ENCODE measurements at places on chromosomes 2 and 18.

GRCh38 chr2:221602938-221603337 lies 30.8 kb upstream of the EPHA4 start:
- DNase-seq, result no peak

GRCh38 chr2:1458432-1458831 lies 45.2 kb downstream of the TPO start:
- DNase-seq, result no peak

GRCh38 chr18:23921716-23922285 lies 92.8 kb upstream of the TTC39C start:
- no peak for DNase-seq

DNA sequence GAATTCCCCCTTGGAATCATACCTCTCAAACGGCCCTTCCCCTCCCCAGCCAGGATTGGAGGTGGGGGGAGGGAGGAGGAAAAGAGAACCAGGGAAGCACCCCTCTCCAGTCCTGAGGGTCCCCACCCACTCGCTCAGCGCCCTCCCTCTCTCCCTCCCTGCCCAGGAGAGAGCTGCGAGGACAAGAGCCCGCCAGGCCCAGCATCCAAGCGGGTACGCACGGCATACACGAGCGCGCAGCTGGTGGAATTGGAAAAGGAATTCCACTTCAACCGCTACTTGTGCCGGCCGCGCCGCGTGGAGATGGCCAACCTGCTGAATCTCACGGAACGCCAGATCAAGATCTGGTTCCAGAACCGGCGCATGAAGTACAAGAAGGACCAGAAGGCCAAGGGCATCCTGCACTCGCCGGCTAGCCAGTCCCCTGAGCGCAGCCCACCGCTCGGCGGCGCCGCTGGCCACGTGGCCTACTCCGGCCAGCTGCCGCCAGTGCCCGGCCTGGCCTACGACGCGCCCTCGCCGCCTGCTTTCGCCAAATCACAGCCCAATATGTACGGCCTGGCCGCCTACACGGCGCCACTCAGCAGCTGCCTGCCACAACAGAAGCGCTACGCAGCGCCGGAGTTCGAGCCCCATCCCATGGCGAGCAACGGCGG lies 14.4 kb downstream of the HOXD3 start:
- no peak for DNase-seq

DNA sequence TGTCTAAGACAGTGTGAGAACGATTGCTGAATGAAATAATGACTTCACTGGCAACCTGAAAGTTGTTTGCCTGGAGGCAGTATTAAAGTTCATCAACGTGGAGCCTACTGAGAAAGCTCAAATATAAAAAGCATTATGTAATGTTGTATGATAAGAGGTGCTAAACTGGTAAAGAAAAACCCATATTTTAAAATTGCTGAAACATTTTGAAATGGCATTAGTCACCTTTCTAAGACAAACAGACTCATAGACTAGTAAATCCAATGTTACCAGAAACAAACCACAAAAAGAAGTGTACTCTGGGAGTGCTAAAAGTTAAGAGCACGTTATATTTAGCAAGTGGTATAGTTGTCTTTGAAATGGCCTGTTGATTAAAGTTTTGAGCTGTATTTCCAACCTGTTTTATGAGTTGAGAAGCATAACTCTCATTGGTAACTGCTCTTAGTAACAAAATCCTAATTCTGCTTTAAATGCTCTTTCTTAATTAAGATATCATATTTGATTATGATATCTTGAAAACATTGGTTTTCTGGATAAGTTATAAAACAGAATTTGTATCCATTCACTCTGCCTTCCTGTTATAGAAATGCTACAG lies 62.7 kb downstream of the CYP1B1 start:
- no peak for DNase-seq

DNA sequence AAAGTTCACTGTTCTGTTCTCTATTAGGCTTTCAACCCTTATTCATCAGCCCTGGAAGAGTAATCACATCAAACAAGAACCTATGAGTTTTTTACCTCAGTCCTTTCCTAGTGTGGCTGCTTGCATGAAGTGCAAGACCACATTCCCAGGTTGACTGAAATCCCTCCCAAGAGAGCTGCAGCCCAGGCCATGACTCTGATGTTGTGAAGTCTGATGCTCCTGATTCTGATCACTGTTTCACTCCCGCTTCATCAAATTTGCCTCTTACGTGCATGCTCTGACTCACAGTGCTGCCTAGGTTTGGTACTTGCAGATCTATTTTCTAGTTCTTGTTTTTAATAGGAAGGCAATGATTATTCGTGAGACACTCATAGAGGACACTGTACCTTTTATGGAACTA lies 58.2 kb upstream of the DSEL start:
- no peak for DNase-seq

GRCh38 chr18:50610349-50610748 lies 50.5 kb downstream of the MAPK4 start:
- no peak for DNase-seq

GRCh38 chr2:197182668-197183067 lies 127.9 kb downstream of the ANKRD44 start:
- DNase-seq, result no peak

DNA sequence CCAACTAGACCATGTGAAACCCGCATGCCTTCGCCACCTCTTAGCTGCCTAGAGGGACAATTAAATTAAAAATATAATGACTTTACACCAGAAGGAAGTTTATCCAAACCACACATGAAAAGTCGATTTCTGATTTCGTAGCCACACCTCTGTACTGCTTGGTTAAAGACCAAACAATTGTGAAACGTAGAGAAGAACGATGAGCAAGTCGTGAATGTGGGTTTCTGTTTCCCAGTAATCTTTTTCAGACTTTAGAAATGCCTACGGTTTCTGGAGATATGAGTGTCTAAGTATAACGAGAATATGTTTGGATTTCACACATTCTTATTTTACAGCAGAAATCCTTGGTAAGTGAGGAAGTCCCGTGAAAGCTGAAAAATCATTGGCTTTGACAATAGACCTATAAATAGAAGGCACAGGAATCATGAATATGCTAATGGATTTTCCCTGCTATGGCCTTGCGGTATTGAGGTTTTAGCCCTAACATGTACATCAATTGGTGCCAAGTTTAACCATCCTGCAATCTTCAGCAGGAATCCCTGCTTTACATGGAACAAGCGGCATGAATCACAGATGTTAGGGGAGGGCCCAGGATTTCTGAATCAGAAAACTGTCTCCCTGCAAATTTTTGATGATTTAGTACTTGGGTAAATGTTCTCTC lies 105.6 kb downstream of the TTC32 start:
- no peak for DNase-seq

DNA sequence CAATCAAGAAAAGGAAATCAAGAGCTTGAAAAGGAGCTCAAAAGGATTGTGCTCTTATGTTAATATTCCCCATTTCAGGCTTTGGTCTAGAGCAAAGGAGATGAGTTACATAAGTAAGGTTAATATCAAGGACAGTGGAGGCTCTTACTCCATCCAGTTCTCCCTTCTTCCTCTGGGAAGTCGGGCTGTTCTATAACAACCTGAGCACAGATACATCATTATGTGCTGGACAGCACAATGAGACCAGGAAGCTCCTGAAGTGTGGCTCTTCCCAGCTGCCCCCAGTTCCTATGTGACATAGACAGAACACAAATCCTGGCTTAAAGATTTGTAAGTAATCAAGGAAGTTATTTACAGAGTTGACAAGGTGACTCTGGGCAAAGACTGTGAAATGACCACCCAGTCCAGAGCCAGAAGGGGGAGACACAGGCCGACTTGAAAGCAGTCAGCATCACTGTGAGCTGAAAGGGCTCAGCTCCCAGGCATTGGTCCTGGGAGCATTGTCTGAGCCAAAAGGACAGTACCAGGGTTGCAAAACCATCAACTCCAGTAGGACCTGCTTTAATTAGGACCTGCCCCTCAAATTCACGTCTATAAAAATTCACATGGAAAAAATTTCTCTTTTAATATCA lies 917.6 kb upstream of the ACVR2A start:
- DNase-seq, result no peak

- DNase-seq, result no peak
Observed at GRCh38 chr18:37419315-37419714, 146.3 kb downstream of the CELF4 start.

DNA sequence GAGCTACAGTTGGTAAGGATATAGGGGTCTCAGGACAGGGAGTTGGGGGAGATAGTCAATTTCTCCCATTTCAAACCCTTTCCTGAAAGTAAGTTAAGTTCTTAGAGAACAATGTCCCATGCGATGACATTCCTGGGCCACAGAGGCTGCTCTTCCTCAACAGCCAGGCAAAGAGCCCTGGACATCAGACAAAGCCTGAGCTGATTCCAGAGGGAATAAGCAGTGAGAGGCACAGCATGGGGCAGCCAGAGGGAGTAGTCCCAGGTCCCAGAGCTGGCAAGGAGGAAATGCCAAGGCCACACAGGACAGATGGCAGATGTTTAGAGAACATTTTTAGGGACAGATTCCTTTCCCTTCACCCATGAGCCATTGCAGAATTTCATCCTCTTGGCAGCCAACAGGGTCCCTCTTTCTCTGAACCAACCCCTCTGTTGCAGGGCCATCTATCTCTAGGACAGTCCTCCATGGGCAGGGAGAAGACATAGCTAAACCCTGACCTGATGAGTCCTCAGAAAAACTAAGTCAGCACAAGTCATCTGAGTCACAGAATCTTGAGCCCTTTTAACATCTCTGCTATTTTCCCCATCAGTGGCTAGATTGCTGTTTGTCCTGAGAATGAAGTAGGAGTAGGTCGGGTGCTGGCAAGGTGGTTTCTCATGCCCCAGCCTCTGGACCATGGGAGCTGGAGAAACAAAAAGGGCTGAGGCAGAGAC lies 81.6 kb upstream of the STPG4 start:
- no peak for DNase-seq

DNA sequence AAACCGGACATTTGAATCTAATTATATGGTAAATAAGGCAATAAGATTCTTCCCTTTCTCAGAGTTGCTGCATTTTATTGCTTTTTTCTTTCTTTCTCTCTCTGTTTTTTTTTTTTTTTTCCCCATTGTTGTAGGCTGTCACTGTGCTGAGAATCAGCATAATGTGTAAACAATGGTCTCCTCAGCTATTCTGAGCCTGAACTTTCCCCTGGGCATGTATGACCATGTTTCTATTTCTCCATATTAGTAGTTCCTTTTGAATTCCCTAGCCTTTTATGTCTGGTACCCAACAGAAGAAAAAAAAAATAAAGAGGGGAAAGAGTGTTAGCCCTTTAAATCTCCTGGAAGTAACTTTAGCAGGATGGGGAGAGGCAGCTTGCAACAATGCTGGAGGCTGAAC lies 1862.5 kb downstream of the SUCLG1 start:
- no peak for DNase-seq

DNA sequence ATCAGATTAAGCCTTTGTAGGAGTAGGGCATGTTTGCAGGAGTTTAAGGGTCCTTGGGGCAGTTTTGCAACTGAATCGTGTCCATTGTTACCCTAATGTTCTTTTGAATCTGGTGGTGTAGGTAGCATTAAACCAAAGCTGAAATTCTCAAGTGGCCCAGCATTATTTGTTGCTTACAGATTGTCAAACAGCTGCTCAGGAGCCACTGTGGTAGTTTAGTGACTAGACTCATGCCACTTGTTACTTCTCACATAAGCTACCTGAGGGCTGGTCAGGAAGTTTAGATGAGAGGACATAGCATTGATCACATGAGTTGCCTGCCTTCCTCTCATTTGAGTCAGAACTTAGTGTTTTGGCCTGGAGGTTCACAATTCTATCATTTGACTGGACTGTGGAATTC lies 157.6 kb downstream of the HAUS1 start:
- DNase-seq, result no peak

DNA sequence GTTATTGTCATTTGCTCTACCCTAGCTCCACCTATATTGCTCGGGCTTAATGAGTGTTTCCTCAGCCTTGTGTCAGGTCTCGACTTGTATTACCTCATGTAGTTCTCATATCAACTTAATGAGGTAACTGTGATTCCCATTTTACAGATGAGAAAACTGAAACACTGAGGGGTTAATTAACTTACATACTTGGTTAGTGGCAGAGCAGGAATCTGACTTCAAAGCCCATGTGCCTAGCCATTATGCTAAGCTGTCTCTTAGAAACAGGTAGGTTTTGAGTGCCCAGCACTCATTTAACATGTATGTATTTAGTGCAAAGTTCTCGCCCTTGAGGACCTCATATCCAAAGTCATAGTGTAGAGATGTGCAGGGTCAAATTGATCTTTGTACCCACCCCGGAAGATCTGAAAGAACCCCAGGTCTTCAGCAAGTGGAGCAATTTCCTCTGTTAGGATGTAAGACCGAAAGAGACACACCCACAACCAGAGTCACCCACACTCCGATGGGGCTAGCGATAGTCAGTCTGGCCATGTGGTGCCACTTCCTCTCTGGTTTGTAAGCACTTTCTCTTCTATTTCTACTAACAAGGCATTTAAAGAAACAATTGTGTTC lies 121.0 kb upstream of the SLC39A10 start:
- DNase-seq, result peak; percentile 25

DNA sequence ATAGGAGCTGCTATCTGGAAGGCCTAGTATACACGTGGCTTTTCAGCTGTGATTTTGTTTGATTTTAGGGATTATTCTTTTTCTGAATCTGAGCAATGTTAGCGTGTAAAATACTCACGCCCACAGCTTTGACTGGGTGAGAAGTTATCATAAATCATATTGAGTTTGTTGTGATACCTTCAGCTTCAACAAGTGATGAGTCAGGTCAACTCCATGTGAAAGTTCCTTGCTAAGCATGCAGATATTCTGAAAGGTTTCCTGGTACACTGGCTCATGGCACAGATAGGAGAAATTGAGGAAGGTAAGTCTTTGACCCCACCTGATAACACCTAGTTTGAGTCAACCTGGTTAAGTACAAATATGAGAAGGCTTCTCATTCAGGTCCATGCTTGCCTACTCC lies at the start of gene GKN1:
TSS of gene GKN1 (plus strand) at position 386 of the 400 bp plus-strand sequence. CDS start 42 bp downstream, outside the sequence.
- DNase-seq, result no peak

GRCh38 chr2:200469708-200470211 lies 40.1 kb downstream of the KCTD18 start:
- no peak for DNase-seq

GRCh38 chr2:129329574-129329973 lies 649.9 kb upstream of the RAB6C start:
- no peak for DNase-seq

- no peak for DNase-seq
Observed at GRCh38 chr2:177396703-177397460, 4.3 kb downstream of the AGPS start.

DNA sequence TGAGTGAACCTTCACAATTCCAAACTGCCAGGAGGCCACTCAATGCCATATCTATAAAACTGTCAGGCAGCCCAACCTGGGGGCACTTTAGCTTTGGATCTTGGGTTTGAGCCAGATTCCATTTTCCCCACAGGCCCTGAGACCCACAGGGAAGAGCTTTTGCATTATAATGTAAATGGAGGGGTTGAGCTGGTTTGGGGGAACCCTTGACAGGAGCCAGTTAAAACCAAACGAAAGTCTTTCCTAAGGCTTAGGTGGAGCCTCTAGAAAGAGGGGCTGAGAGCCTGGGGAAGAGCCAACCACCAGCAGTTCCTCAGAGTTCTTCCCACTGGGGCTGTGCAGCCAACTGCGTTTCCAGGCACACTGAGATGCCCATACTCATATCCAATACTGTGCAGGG lies 42.7 kb downstream of the BCL11A start:
- no peak for DNase-seq

DNA sequence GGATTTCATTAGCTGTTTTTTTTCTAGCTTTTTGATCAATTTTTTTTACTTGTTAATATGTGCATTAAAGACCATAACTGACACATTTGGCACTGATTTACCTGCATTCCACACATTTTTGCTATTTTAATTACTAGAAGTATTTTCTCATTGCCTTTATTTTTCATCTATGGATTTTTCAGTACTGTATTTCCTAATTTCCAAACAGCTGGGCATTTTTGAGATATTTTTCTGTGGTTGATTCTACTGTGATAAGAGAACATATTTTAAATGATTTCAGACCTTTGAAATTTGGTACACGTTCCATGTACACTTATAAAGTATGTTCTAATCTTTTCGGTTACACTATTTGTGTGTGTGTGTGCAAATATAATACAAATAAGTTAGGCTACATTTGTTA lies 135.3 kb downstream of the PARD3B start:
- DNase-seq, result no peak
